ENCODE measurements at places on chromosomes 5 and 9.

DNA sequence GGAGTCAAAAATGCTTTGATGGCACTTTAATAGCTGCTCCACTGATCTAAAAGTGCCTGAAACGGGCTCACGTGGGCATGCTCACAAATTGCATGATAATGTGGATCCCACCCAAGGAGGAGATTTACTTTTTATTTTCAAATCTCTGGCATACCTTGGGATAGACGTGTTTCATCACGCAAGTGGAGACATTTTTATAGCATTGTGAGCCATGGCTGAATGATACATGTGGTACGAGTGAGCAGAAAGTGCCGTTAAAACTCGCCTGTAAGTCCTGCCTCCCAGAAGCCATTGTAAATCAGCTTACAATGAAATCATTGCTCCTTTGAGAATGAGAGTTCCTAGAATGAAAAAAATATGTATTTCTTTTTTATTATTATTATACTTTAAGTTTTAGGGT lies 514.7 kb downstream of the MAT2B start:
- DNase-seq = no peak

DNA sequence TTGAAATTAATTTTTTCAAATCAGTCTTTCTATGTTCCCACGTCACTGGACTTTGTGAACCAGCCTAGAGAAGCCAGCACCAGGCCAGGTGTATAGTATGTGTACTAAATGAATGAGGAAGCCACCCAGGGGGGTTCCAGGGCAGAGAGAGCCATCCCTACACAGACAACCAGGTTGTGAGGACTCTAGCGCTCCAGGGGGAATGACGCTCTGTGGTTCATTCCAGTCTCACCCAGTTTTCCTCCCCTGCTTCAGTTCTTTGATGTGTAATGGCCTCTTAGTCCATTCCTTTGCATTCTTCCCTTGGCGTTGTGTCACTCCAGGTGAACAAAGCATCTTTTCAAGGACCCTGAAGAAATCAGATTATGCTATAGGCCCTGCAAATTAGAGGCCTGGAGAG lies 330.6 kb downstream of the NSG2 start:
- DNase-seq = no peak

- DNase-seq = no peak
These were observed 29.4 kb downstream of the DROSHA start for GRCh38 chr5:31502506-31502905.

DNA sequence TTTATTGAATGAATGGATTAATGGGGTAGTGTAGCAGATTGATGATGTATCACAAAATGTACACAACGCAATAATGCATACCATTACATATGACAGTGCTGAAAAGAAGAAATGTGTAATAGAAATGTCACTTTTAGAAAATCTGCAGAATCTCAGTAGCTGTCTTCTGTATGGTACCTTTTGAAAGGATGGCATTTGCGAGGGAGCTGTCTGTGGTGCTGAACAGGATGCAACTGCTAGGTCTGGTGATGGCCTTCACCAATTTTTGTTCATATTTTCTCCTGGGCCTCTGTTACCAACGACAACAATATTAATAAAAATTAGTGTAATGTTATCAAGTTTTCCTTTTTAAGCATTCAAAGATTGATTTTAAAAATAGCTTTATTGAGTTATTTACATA lies 36.2 kb upstream of the OTULIN start:
- DNase-seq = peak; percentile 50

GRCh38 chr5:23013395-23013998 lies 160.4 kb upstream of the CDH12 start:
- DNase-seq = no peak

DNA sequence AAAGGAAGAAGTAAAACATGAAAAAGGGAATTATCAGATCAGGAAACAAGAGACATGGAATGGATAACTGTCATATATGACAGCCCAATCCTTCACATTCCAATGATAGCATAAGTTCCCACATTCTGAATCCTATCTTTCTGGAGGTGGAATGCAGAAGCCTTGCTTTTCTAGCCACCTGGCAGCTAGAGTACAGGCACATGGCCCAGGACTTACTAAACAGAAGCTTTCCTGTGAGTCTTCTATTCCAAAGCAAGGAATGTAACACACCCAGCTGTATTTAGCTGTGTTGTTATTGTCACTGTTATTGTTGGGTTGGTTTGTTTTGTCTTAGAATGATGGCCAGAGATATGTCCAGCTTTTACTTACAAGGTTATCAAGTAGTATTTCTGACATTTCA lies 780.5 kb upstream of the ZNF608 start:
- no peak for DNase-seq

GRCh38 chr9:112556497-112557442 lies 70.1 kb downstream of the KIAA1958 start:
- DNase-seq = no peak

DNA sequence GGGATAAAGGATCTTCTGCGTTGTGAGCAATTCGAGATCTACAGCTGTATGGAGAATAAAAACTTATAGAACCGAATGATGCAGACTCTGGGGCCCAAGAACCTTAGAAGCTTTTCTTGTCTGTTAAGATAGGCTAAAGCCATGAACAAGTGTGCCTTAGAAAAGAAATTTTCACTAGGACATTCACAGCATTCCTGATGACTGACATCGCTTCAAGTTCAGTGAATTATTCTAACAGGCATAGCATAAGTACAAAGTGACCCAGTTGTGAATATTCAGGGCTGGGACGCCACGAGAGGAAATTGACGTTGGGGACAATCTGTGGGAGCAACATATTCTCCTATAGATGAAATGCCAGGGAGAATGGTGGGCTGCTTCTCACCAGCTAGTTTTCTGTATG lies 32.0 kb upstream of the PANK3 start:
- DNase-seq = no peak
